ENCODE measurements at places on chromosomes 2 and 18. TPM values are rescaled to one million over a fixed set of nuclear protein-coding genes. Genes with fewer than 3 reads are reported as not detected.

METTL4 gene
- total RNA-seq: 10.6 TPM

PIAS2 gene
- 53.9 TPM for total RNA-seq

LTBP1 gene
- 23.8 TPM for total RNA-seq

KCNIP3 gene
- 1.9 TPM for total RNA-seq

COL5A2 gene
- 24.2 TPM for total RNA-seq

RBBP8 gene
- 63.4 TPM for total RNA-seq

DSG2 gene
- 138 TPM for total RNA-seq

G6PC2 gene
- total RNA-seq: not detected

AMER3 gene
- total RNA-seq: 0.19 TPM

EVX2 gene
- not detected for total RNA-seq

KCNE4 gene
- total RNA-seq: not detected

SF3B6 gene
- total RNA-seq: 126 TPM

SPATA3 gene
- not detected for total RNA-seq

RASGRP3 gene
- total RNA-seq: not detected

RAB6C gene
- total RNA-seq: not detected

TPO gene
- not detected for total RNA-seq

VWC2L gene
- not detected for total RNA-seq

LIMS4 gene
- total RNA-seq: 1.4 TPM

PCARE gene
- not detected for total RNA-seq

KIF3C gene
- 58.8 TPM for total RNA-seq

SEH1L gene
- total RNA-seq: 92.6 TPM

FER1L5 gene
- total RNA-seq: 0.69 TPM

TXNDC2 gene
- not detected for total RNA-seq

SULT1C4 gene
- total RNA-seq: 2.1 TPM
